Memory B cell (primary cell): ENCODE measurements at places on chromosomes 2 and 18.

GRCh38 chr2:149360106-149360505 is 29.7 kb downstream of the LYPD6 start:
- peaks cover 4% of the 10 kb centered on the region for H3K4me1 ChIP-seq
- no peak overlapping the region for H3K4me3 ChIP-seq
- H3K27ac ChIP-seq: no peak overlapping the region
- peaks cover 6% of the 10 kb centered on the region for H3K27me3 ChIP-seq
- DNase-seq: no peak

GRCh38 chr18:59799383-59800015 is 100.3 kb upstream of the PMAIP1 start:
- H3K4me1 ChIP-seq: peaks cover 2% of the 10 kb centered on the region
- DNase-seq: no peak
- H3K27ac ChIP-seq: no peak overlapping the region
- H3K27me3 ChIP-seq: peaks cover 5% of the 10 kb centered on the region

- H3K27ac ChIP-seq: no peak overlapping the region
- H3K27me3 ChIP-seq: no peaks in the 10 kb centered on the region
- H3K4me1 ChIP-seq: no peaks in the 10 kb centered on the region
- no peak overlapping the region for H3K4me3 ChIP-seq
- no peaks in the 10 kb centered on the region for H3K36me3 ChIP-seq
- DNase-seq: no peak
Measured at GRCh38 chr2:211045025-211045424, 488.6 kb downstream of the CPS1 start.

DNA sequence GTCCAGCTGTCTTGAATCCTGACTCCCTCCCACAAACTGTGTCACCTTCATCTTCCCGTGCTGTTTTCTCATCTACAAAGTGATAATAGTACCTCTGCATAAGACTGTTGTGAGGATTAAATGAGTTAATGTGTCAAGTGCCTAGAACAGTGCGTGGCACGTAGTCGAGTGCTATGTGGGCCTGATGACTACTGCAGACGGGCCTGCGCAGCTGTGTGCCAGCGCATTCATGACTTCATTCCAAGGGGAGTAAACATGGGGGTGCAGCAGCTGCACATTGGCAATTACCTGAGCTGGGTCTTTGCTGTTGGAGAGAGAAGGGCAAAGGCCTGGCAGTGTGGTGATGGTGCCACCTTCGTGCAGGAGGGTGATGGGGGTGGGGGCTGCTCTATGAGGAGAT is 5.0 kb downstream of the TEX44 start:
- H3K4me3 ChIP-seq: no peak overlapping the region
- H3K36me3 ChIP-seq: no peaks in the 10 kb centered on the region
- H3K27ac ChIP-seq: no peak overlapping the region
- no peak for DNase-seq
- peaks cover 6% of the 10 kb centered on the region for H3K4me1 ChIP-seq

- peak; percentile 96 for DNase-seq
- peaks cover 36% of the 10 kb centered on the region for H3K4me1 ChIP-seq
- peak overlapping the region; percentile 92 for H3K4me3 ChIP-seq
- no peaks in the 10 kb centered on the region for H3K27me3 ChIP-seq
Measured at GRCh38 chr2:231709981-231710798, 1.9 kb downstream of the PTMA start.

DNA sequence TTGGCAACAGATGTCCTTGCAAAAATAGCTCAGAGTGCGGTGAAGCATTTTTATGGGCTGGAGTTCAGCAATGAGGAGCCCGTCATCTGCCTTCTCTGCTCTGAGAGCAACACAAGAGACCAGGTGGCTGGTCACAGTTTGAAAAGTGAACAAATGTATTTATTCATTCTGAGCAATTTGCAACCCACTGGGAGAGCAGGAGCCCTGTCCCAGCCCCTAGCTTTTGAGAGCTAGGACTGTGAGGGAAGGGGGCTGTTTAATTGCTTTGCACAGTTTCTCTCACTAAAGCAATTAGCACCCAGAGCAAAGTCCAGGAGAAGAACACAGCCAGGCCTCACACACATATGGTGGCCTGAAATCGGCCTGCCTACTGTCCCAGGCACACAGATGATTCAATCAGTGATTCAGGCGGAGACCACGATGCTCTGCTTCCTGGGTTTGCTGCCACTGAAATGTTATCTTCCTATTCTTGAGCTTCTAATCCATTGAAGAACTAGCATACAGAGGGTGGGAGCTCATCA is 646.1 kb upstream of the ACVR2A start:
- no peaks in the 10 kb centered on the region for H3K36me3 ChIP-seq
- H3K4me1 ChIP-seq: no peaks in the 10 kb centered on the region
- H3K4me3 ChIP-seq: no peak overlapping the region
- H3K27ac ChIP-seq: no peak overlapping the region
- no peaks in the 10 kb centered on the region for H3K27me3 ChIP-seq

DNA sequence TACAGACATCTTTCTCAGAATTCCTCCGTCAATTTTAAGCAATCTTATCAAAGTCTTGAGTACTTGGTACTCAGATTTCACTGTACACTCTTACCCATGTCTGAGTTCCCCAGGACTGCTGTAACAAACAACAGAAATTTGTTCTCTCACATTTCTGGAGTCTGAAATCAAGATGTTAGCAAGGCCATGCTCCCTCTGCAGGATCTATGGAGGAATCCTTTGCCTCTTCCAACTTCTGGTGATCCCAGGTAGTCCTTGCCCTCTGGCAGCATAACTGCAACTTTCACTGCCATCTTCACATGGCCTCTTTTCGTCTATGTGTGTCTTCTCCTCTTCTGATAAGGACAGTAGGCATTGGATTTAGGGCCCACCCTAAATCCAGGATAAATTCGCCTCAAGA is 17.1 kb upstream of the CACNB4 start:
- no peak for DNase-seq
- H3K27ac ChIP-seq: no peak overlapping the region
- H3K4me1 ChIP-seq: peaks cover 5% of the 10 kb centered on the region

DNA sequence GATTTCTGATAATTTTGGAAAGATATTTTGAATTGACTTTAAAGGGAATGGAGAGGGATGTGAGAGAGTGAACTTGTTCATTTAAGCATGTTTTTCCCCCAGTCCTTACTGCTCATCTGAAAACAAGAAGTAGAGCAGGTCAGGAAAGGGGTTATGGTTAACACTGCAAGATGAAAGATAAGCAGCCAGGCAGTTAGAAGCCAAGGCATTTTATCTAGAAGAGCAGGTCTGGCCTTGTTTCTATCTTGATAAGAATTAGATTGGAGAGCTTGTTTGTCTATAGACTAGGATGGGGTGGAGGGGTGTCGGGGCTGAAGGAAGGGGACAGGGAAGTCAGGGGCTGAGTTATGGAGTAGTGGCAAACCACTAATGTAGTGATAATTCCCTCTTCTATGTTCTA is 171.6 kb downstream of the IKZF2 start:
- H3K27me3 ChIP-seq: no peaks in the 10 kb centered on the region
- no peak for DNase-seq
- H3K36me3 ChIP-seq: no peaks in the 10 kb centered on the region

DNA sequence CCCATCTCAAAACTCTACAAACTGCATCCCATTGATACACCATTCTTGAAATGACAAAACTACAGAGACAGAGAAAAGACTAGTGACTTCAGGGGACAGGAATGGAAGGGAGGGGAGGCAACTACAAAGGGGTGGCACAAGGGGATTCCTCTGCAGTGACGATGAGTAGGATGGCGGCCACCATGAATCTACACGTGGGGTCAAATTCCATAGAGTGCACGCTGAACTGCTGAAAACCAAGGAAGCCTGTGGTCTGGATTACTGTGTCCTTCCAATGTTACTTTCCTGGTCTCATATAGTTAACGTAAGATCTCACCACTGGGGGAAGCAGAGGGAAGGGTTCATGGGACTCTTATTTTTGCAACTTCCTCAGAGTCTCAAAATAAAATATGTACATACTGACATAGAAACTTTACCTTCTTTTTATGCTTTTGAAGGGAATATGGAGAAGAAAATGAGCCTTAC is 23.6 kb downstream of the COX7A2L start:
- DNase-seq: no peak
- peak overlapping the region; percentile 36 for H3K27ac ChIP-seq
- H3K4me1 ChIP-seq: peaks cover 11% of the 10 kb centered on the region
- H3K36me3 ChIP-seq: peaks cover 46% of the 10 kb centered on the region
- no peak overlapping the region for H3K4me3 ChIP-seq
- no peaks in the 10 kb centered on the region for H3K27me3 ChIP-seq

- DNase-seq: no peak
- no peak overlapping the region for H3K27ac ChIP-seq
- peaks cover 13% of the 10 kb centered on the region for H3K4me1 ChIP-seq
- H3K36me3 ChIP-seq: peaks cover 3% of the 10 kb centered on the region
Measured at GRCh38 chr2:152730591-152731333, 12.3 kb downstream of the ARL6IP6 start.

DNA sequence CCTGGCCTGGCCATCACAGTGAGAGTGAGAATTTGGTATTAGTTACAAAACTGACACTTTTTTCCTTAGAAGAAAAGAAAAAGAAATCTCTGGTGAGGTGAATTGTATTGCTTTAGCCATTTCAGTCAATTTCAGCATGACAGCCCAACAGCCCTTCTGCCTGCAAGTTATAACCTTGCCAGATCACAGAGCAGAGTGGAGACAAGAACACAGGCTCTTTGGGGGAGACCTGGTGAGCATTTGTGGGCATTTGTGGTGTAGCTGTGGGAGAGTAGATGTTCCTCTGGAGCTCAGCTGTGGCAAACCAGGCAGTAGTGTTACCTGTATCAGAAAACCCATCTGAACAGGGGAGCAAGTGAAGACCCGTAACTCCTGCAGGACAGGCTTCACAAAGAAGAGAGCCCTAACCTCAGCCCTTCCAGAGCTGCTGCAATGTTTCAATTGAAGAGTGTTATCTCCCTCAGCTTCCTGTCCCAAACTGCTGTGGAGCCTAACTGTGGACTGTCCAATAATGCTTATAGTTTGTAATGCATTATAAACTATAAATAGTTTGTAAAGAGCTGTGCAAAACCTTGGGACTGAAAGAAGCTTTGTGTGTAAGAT is 22.8 kb upstream of the DLX1 start:
- H3K27me3 ChIP-seq: no peaks in the 10 kb centered on the region
- DNase-seq: no peak
- H3K36me3 ChIP-seq: peaks cover 10% of the 10 kb centered on the region
- H3K4me3 ChIP-seq: no peak overlapping the region

- H3K27ac ChIP-seq: no peak overlapping the region
- no peaks in the 10 kb centered on the region for H3K27me3 ChIP-seq
- peaks cover 13% of the 10 kb centered on the region for H3K4me1 ChIP-seq
- no peak for DNase-seq
Measured at GRCh38 chr2:64982311-64982857, 6.8 kb upstream of the SLC1A4 start.

DNA sequence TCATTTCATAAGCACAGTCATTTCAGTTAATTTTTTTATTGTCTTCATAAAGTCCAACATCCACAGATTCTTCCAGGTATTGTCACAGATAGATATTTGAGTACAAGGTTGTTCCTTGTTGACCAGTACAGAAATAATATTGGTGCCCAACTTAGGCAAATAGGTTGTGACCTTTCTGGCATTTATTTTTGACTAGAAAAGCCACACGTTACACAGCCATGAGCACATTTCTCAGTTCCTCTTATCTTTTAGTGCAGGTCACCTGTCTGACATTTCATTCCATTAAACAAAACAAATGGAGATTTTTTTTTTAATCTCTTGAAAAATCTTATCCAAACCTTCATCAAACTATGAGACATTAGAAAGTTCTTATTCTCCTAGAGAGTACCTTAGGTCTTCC is 428.8 kb downstream of the ZNF521 start:
- peaks cover 37% of the 10 kb centered on the region for H3K4me1 ChIP-seq
- H3K36me3 ChIP-seq: no peaks in the 10 kb centered on the region
- H3K27ac ChIP-seq: peak overlapping the region; percentile 66
- DNase-seq: no peak
- no peaks in the 10 kb centered on the region for H3K27me3 ChIP-seq

- H3K4me3 ChIP-seq: no peak overlapping the region
- no peaks in the 10 kb centered on the region for H3K27me3 ChIP-seq
- no peak overlapping the region for H3K27ac ChIP-seq
- H3K4me1 ChIP-seq: peaks cover 2% of the 10 kb centered on the region
- H3K36me3 ChIP-seq: peaks cover 2% of the 10 kb centered on the region
Measured at GRCh38 chr18:54991981-54992380, 32.7 kb upstream of the CCDC68 start.

GRCh38 chr2:46170611-46171350 is 126.4 kb upstream of the EPAS1 start:
- peaks cover 17% of the 10 kb centered on the region for H3K36me3 ChIP-seq
- H3K4me1 ChIP-seq: no peaks in the 10 kb centered on the region
- no peak overlapping the region for H3K4me3 ChIP-seq
- DNase-seq: no peak
- no peak overlapping the region for H3K27ac ChIP-seq
- H3K27me3 ChIP-seq: no peaks in the 10 kb centered on the region

DNA sequence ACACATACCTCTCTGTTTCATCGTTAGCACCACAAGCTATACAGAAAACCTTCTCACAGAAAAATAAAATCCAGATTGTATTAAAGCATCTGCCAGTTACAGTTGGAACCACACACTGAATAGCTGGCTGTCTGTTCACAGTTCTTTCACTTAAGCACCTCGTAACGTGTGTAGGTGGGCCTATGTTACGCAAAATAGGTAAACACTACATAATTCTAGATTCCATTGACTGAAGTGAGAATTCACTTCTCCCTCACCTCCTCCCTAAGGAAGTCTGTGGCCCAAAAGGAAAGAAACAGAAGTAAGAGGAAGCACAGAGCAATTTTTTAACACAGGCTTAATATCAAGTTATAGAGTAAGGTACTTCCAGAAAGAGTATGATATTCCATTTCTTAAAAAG is 24.9 kb downstream of the PELI1 start:
- no peak overlapping the region for H3K4me3 ChIP-seq
- no peak for DNase-seq
- H3K27me3 ChIP-seq: no peaks in the 10 kb centered on the region
- H3K27ac ChIP-seq: no peak overlapping the region

DNA sequence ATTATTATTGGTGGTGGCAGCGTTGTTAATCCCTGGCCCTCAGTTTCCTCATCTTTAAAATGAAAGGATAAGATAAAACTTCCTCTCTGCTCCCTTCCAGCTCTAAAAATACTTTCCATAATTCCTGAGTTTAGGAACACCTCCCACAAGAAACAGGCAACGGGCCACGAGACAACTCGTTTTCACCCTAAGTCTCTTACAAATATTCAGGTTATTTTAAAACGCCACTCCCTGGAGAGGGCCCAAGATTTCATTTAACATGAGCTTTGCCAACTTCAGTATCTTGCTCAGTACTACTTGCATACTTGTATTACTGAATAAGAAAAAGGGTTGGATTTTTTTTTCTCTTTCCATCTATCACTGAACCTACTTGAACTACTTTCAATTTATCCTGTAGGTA is 611.1 kb upstream of the FANCL start:
- H3K4me1 ChIP-seq: no peaks in the 10 kb centered on the region
- peaks cover 3% of the 10 kb centered on the region for H3K27me3 ChIP-seq
- no peak for DNase-seq
- H3K27ac ChIP-seq: no peak overlapping the region
- no peak overlapping the region for H3K4me3 ChIP-seq
